ENCODE measurements at places on chromosomes 5 and 9. TPM values are rescaled to one million over a fixed set of nuclear protein-coding genes. Genes with fewer than 3 reads are reported as not detected.

GRCh38 chr5:170470808-170471404 lies 32.9 kb upstream of the KCNIP1 start:
- H3K4me1 ChIP-seq: peaks cover 10% of the 10 kb centered on the region
- no peaks in the 10 kb centered on the region for H3K36me3 ChIP-seq
- H3K27me3 ChIP-seq: no peaks in the 10 kb centered on the region
- H3K27ac ChIP-seq: no peak overlapping the region
- peak; percentile 25 for DNase-seq

GRCh38 chr5:155252717-155253116 lies 239.2 kb downstream of the KIF4B start:
- no peak for DNase-seq
- no peak overlapping the region for H3K4me3 ChIP-seq
- no peaks in the 10 kb centered on the region for H3K4me1 ChIP-seq
- no peaks in the 10 kb centered on the region for H3K36me3 ChIP-seq

The NCBP1 gene
- total RNA-seq: 42.2 TPM

The CDC25C gene
- 1.9 TPM for total RNA-seq

The LHX6 gene
- total RNA-seq: not detected

The GZMA gene
- total RNA-seq: not detected

The TAS2R1 gene
- not detected for total RNA-seq
